AG08395 (cell line): ENCODE measurements at places on chromosomes 6 and 20.
A peak's percentile ranks its signal among the peaks of the same experiment; 100 is the strongest.

DNA sequence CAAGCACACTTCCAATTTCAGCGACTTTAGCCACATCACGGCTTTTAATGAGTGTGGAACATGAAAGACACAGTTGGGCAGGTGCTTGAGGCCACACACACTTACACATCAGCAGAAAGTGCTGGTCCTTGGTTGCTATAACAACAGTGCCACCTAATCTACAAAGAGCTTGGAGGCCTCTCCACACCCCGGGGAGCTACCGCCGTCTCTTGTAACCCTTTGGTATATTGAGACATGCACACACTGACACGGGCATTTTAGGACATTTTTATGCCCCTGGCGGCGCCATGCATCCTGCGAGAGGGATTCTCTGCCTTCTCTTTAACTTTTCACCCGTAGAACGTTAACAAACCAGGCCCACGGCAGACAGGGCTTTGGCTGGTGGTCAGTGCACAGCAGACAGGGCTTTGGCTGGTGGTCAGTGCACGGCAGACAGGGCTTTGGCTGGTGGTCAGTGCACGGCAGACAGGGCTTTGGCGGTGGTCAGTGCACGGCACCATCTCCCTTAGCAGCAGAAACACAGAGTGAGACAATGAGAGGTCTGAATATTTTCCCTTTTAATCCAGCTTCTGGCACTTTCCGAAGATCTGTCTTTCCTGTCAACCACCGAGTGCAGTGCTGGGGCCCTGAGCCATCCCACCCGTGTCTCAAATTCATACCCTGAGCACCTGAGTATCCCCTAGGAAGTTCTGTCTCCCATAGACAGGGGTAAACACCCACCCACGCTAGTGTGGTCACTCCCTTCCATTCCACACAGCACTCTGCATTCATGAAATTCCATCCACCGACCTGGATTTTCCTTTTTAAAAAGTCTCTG lies 116.6 kb upstream of the RPS6KA2 start:
- no peak for DNase-seq

GRCh38 chr20:12660918-12661317 lies 347.9 kb upstream of the SPTLC3 start:
- DNase-seq = no peak

DNA sequence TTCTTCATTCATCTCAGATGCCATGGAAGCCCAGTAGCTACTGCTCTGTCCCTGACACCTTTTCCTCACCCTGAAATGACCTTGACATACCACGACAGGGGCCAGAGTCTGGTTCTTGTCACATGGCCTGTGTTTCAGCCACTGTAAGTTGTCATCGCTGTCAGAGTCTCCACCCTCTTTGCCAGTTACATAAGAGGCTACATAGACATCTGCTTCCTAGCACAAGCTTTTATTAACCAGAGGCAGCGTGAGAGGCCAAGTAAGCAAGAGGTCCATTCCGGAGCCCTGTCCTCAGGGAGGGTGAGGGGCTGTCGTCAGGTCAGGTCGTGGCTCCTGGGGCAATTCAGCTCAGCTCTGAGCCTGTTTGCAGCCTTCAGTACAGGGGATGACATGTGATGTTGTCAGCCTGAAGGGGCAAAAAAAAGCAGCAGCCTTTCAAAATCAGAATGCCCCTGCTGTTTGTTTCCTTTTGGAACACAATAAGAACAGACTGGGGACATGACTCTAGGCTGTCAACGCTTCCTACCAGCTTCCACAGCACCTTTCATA lies 146.3 kb downstream of the MTFR2 start:
- peak; percentile 21 for DNase-seq

- no peak for DNase-seq
These were observed 215.2 kb upstream of the ARID1B start for GRCh38 chr6:156562019-156562418.

GRCh38 chr6:130368576-130368975 lies 2.8 kb downstream of the TMEM200A start:
- DNase-seq = no peak

- no peak for DNase-seq
These were observed 29.3 kb downstream of the ARHGAP18 start for GRCh38 chr6:129680633-129681032.

DNA sequence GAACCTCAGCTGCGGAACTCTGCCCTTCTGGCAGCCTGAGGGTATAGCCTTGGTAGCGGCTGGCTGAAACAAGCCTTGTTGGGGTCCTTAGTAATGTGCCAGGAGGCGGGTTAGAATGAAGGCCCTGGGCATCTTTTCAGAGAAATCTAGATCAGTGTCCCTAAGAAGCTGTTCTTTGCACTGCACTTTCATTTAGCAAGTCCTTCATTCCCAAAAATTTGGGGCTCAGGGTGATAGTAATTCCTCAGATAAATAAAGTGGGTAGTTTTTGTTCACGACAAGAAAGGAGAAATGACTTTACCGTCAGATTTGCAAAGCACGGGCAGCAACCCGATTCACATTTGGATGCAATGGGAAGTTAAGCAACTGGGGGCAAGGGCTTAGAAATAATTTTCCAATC lies 3.2 kb downstream of the INSM1 start:
- DNase-seq = no peak

GRCh38 chr6:89655122-89655521 lies 16.6 kb upstream of the LYRM2 start:
- no peak for DNase-seq

GRCh38 chr20:20741087-20742045 lies 28.9 kb upstream of the RALGAPA2 start:
- no peak for DNase-seq

DNA sequence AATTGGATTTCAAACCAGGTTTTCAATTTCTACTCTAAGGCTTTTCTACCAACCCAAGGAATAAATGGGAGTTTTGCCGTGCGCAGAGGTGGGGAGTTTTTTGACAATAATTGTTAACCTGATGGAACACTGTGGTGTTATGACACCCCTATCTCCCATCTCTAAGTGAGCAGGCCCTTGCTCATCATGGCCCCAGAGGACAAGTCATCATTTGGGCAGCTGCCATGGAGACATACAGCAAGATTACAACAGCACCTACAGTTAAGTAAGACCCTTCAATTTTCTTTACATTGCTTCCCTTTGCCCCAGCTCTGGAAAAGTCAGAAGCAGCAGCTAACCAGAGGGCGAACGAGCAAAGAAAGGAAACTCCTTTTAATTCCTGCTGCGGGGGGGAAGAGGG lies 54.3 kb downstream of the ADGRF5 start:
- no peak for DNase-seq

DNA sequence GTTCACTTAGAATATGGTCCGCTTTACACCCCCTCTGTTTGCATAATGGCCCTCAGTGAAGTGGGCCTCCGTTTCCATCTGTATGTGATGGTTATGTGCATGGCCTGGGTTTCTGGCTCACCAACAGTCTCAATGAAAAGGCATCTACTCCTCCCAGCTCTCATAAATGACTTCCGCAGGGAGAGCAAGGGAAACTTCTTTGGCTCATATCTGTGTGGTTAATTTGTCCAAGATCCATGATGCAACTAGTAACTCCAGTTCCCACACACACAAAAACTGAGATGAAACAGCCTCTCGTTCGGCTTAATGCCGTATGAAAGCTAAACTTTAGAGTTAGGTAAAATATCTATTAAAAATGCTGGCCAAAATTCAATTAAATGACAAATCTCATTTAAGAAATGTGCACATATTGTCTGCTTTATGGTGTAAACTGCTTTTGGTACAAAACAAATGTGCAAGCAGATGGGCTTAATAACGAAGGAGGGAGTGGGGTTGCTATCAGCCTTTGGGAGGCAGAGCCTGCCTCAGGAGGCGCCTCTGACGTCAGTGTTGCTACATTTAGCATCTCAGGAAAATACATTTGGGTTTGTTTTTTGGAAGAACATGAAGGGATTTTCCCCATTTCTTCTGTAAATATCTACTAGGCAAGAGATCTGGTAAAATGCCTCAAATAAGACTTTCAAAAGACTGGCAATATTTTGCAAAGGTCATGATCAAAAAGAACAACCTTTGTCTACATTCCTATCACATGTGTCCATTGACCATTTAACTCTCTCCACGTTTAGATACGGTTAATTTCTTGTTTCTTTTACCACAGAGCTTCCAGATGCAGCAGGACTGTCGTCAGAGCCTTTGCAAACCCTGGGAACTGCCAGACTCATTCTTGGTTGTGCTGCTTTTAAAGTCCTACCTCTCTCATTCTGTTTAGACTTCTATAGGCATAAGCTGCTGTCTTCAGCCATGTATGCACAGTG lies 96.8 kb downstream of the ARMC2 start:
- peak; percentile 90 for DNase-seq

DNA sequence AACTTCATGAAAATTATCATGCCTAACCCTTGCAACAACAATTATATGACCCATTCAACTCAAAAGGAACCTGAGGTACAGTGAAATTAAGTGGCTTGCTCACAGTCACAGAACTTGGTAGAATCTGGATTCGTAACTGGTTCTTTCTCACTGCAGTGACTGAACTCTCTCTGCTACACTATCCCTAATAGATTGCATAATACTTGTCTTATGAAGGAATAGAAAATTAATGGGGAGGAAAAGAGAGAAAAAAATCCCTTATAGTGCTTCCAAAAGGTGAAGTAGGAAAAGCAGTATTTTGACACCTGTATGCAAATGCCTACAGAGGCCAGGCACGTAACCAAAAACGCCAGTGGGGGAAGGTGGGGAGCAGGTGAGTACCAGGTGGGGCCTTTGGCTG lies 186.6 kb downstream of the LY86 start:
- DNase-seq = no peak

DNA sequence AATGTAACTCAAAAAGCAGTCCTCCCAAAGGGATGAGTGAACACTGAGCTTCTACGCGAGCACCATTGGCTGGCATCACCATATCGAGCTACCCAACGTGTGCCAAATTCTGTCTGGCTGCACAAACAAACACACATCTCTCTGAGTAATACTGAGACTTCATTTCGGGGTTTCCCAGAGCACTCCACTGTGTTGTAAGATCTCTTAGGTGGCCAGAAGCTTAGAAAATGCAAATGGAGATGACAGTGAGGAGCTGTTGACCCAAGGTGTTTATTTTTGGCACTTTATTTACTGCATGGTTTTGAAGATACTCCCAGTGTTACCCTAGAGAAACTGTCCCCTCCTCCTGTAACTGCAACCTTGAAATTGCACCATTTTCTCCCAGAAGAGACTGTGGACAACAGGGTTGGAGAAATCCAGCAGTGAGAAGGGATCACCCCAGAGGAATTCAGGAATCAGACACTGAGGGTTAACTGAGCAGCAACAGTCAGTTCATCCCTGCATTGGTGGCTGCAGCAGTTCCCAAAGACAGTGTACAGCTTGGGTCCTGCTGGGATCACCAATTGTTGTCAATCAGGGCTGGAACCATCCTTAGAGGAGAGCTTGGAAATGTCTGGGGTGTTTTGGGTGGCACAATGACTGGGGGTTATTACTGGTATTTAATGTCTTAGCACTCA lies 1.0 kb upstream of the RIPOR2 start:
- no peak for DNase-seq

DNA sequence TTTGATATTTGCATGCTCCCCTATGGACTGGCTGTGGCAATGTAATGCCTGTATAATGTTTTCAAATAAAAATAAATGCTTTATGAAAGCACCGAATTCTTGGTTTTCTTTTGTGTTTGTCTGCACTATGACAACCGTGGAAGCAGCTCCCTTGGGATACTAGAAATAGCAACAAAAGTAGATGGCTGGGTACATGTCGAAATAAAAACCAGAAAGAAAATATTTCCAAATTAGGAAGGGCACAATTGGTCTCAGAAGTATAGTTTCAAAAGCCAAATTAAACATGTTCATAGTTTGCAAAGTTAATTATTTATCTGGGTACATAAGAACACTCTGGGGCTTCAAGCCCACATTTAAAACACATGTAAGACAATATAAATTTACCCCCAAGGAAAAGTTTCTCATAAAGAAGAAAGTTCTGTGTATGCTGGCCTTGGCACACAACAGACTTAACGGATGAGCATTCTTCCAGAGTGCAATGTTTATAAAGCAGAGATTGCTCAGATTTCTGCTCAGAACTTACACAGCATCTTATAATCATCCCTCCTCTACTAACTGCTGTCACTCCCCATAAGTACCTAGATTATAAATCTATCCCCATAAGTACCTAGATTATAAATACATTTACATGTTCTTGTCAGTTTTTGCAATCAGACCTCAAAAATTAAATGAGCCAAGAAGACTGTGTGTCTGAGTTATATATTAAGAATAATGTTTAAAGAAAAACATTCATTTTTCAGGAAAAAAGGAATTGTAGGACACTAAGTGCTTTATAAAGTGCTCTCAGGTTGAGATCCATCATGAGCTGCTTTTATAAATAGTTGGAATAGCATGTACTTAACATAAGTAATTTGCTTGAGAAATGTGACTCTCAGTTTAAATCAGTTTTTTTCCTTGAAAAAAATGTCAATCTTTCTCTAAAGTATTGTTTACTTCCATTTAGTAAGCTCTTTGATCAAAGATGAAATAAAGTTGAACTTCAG lies 230.2 kb upstream of the PLN start:
- peak; percentile 32 for DNase-seq

GRCh38 chr20:50085481-50086365 lies 27.2 kb downstream of the UBE2V1 start:
- peak; percentile 78 for DNase-seq

GRCh38 chr6:21357262-21357661 lies 236.3 kb upstream of the SOX4 start:
- DNase-seq = no peak

- no peak for DNase-seq
These were observed 19.5 kb downstream of the LYRM4 start for GRCh38 chr6:5241252-5241651.

DNA sequence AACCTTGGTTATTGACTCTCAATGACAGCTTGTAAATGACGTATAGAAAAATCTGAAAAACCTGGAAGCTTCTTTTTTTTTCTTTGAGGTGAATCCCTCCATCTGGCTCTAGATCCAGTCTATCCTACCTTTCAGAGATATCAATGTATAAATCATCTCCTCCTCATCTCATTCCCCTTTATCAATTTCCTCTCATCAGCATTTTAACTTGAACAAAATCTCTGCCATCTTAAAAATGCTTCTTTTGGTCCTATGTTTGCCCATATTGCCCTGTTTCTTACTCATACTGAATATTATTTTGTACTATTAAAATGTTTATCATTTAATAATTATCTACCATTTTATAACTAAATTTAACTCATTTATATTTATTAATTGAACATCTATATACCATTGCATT lies 306.7 kb upstream of the TSHZ2 start:
- DNase-seq = no peak

DNA sequence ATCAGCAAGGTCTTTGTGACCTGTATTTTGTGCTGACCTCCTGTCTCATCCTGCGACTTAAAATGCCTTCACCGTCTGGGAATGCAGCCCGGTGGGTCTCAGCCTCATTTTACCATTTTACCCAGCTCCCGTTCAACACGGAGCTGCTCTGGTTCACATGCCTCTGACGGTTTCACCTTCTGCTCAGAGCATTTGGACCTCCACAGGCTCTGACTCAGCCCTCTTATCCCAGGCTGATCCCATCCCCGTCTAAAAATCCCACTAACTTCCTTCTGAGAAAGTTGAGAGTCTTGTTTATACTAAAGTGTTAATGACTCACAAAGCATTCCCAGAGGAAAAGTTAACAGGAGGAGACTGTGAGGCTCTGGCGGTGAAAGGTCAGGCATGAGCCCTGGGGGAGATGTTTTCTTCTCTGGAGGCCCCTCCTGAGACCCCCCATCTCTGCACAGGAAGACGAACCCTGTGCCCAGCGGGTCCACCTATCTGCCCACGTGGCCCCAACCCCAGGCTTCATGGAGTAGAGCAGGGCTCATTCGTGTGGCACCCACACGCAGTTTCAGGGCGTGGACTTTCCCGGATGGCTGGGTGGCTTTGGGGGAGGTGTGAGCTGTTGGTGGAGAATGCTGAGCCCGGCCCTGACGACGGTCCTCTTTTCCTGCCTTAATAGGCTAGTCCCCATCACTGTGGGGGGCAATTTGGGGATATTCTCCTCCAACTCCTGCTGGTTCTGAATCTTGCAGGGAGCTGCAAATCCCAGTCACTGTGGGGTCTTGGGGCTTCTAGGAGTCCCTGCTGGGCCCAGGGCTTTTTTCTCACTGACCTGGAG lies 3.3 kb upstream of the BIRC7 start:
- DNase-seq = peak; percentile 81
